ENCODE measurements at places on chromosomes 6 and 20.

DNA sequence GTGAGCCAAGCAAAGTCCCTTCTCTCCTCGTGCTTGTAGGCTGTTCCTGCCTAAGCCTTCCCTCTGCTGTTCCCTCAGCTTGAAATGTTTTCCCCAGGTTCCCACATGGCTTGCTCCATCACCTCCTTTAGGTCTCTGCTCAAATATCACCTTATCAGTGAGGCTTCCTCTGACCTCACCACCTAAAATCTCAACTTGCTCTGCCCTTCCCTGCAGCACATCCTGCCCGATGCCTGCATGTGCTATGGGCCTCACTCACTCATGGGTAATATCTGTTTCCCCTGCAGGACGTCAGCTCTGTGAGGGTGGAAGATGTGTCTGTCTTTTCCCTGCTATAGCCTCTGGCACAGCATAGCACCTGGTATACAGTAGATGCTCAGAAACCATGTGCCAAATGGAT is 29.9 kb upstream of the FKBP1A start:
- DNase-seq: no peak

- DNase-seq: peak; percentile 74
Observed at GRCh38 chr6:85460921-85461797, 11.3 kb downstream of the NT5E start.

DNA sequence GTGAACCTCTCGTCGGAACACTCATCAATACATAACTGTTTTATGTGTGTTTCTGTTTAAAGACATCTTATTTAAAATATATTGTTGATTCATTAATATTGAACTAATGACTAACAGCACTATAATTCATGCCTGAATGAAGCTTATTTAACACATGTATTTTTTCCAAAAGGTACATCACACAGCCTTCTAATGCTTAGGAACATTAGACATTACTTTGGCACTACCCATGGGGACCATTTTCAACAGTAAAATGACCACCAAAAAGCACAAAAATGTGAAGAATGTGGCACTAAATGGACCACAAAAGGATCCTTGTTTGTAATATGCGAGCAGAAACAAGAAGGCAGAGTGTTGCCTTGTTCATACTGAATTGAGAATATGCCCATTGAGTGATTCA is 109.2 kb downstream of the CEP57L1 start:
- DNase-seq: no peak

- no peak for DNase-seq
Observed at GRCh38 chr6:101011186-101011585, 130.1 kb upstream of the ASCC3 start.

DNA sequence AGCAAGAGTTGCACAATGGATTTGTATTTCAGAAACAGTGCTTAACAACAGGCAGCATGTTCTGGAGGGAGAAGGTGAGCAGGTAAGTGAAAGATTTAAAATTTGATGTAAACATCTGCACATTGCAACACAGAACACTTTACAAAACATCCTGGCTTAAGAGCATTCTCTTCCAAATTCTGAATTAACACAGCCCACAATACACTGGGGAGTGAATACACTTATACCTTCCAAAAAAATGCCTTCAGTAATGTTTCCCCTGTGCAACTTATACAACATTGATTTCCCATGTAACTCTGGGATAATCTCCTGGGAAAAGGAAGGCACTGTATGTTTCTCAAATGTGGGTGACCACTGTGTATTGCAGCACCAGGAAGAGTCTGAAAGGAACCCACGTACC is 127.6 kb downstream of the FYN start:
- no peak for DNase-seq

- no peak for DNase-seq
Observed at GRCh38 chr6:157732007-157732406, 91.0 kb upstream of the SNX9 start.

GRCh38 chr6:133991096-133991593 is 38.1 kb downstream of the TBPL1 start:
- DNase-seq: no peak

DNA sequence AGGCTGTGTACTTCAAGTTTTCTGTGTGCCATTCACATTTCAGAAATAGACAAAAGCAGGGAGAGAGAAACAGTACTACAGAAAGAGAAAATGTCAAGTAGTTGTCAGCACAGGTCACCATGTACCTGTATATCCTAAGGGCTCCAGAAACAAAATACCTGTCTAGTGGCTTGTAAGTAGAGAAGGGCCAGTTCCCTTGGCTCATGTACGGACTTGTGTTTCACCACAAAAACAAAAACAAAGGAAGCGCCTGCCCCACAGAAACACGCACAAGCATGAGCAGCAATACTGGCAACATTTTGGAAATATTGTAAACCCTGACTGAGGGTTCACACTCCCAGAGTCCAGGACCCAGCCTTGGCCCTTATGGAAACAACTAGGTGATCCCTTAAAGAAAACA is 44.3 kb downstream of the CNKSR3 start:
- DNase-seq: no peak

GRCh38 chr20:7608250-7608649 is 332.0 kb downstream of the HAO1 start:
- DNase-seq: no peak

DNA sequence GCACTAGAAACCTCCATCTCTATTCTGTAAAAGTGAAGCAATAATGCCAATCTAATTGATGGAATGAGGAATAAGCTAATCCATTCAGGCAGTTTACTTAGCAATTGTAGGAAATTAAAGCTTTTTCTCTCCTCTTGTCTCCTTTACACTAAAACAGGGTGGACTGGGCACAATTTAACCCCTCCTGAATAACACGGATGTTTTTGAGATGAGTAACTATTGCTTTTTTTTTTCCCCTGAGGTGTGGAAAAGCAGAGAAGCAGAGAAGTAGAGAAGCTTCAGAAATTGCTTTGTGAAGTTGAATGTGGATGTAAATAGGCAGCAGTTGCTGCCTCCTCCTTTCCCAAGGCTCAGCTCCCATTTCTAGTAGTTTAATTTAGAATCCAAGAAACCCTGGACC is 40.0 kb upstream of the GCNT2 start:
- DNase-seq: no peak

GRCh38 chr6:17923401-17923863 is 64.0 kb downstream of the KIF13A start:
- no peak for DNase-seq

DNA sequence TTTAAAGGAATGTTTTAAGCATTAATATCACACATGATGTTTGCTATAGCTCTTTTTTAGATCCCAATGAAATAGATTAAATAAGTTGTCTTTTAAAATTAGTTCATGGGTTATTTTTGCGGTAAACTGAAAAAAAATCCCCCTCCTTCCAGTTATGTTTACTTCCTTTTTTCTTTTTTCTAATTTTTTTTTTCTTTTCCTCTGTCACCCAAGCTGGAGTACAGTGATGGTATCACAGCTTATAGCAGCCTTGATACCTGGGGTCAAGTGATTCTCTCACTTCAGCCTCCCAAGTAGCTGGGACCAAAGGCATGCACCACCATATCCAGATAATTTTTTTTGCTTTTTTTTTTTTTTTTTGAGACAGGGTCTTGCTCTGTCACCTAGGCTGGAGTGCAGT is 17.8 kb upstream of the SCAF8 start:
- no peak for DNase-seq

GRCh38 chr6:85015396-85015990 is 251.1 kb upstream of the TBX18 start:
- no peak for DNase-seq

GRCh38 chr20:18886756-18887155 is 73.2 kb downstream of the SCP2D1 start:
- no peak for DNase-seq

DNA sequence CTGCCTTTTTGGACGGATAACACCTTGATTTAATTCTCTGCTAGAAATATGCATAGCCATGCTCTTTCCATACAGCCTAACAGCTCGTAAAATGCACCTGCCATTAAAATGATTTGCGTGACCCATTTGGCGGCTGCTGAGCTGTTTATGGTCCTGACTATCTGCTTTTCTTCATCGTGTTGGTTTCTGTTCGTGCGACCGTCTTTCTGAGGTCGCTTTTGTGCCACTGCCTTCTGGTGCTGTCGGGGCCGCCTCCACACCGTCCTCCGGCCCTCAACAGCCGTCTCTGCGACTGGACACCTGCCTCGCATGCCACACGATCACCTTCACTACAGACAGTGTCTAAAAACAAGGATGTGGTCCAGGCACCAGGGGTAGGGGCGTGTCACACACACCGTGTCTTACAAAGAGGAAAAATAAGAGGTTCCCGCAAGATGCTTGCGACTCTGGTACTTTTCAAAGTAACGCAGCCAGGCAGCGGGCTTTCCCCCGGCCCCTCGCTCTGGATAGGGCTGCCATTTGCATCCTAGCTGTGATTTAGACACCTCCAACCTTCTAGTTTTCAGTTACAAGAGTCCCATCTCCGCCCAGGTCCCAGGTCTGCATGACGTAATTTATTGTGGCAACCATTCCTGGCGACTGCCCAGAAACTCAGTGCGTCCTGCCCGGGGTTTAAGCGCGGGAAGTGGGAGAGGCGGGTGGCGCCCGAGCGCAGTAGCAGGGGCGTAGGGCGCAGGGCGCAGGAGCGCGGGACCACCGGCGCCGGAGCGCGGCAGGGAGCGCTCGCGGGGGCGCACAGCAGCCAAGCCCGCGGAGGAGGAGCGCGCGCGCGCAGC is at the start of gene STMND1:
TSS of gene STMND1 (plus strand) at position 629 of the 836 bp plus-strand sequence. CDS start 208 bp downstream, outside the sequence.
- no peak for DNase-seq

DNA sequence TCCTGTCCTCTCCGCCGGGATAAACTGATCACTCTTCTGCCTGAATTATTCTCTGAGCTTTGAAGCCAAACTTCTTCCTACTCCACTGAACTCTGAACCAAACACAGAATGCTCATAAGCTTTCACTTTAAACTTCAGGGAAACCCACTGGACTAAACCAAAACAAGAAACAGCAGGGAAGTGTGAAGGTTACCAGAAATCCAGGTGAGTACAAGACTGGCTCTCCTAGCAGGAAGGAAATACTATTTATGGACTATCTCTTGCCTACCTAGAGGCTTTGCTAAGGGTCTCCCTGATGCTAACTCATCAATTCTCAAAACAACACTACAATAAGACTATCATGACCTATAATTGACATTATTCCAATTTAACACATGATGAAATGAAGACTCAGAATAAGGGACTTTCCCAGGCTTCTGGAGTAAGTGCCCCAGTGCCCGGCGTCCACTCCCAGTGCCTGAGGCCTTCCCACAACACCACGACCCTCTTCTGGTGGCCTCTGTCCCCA is 145.0 kb downstream of the ZDHHC14 start:
- no peak for DNase-seq

DNA sequence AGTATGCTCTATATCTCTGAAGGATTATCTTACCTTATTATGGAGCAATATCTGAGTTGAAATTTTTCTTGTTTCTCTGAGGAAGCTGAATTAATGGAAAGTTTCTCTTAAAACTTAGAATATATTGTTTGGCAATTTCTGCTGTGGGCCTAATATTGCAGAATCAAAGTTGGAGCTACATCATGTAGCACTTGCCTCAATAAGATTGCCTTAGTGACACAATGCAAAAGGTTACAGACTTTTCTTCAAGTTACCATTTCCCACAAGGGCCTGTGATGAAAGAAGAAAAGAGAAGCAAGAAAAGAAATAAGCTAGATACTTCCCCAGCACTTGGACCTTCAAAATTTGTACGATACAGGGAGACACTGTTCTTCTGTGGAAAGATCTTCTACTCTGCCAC is 151.2 kb downstream of the SOBP start:
- no peak for DNase-seq

DNA sequence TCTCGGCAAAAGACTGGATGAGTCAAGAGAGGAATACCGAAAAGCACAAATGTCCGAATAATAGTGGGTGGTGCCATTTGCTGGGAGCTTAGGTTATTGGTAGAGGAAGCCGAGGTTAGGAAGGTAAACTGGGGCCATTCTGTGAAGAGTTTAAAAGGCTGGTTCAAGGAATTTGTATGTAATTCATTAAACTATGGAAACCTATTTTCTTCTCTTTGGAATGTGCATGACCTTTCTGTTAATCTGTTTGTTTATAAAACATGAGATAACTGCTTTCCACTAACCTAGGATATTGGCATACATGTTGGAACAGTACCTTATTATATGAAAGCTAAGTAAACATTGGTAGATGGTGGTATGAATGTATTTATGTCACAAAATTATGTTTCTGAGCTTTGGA is 71.8 kb downstream of the LCA5 start:
- DNase-seq: no peak

- DNase-seq: no peak
Observed at GRCh38 chr20:49400410-49400809, 82.1 kb downstream of the KCNB1 start.

DNA sequence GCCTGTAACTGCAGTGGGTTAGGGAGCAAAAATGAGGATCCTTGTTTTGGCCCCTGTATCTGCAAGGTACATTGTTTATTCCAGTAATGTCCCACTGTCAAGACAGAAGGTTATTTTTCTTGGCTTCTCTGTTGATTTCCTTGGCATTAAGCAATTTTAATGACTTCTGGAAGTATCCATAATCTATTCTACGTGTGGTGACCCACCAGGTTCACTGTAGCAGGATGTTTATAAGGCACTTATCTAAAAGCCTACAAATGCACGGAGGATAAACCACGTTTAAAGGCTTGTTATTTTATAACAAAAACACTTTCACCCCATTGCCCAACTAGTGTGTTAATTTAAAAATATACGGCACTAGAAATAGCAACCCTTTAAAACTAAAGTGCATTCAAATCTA is 294.9 kb downstream of the LAMA2 start:
- no peak for DNase-seq

DNA sequence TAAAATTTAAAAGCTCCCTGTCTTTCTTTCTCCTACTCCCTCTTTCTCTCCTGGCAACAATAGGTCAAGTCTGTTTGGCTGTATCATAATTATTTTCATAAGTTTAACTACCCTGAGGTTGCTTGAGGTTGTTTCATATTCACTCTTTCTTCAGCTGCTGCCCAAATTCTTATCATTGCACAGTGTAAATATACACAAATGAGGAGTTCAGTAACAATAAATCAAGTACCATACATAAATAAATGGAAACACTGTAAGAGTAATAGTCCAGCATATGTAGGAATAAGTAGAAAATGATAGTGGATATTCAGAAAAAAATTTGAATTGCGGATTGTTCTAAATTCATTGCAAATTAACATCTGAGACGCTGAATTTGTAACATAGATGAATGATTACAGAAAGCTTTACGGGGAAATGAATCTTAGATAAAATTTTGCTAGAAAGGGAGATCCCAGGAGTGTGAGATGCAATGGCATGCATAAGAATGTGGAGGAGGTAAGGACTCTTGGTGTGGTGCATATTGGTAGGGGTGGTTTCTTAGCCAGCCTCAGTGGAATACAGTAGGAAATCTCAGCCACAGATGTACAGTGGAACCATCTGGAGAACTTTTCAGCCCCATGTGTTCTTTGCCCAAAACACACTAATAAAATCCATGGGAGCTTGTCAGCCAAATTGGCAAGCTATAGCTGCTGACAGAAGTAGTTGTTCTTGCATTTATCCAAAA is 480.7 kb downstream of the HTR1B start:
- DNase-seq: no peak

Data from CD8-positive, alpha-beta T cell (primary cell).